Caco-2 (cell line): ENCODE measurements at places on chromosomes 5 and 9. TPM values are rescaled to one million over a fixed set of nuclear protein-coding genes. Genes with fewer than 3 reads are reported as not detected.

Gene CCDC180
- 2.3 and 5.9 TPM in 2 replicates for total RNA-seq

Gene SMIM33
- total RNA-seq = not detected in 2 replicates

Gene LAMC3
- total RNA-seq = 0.36 and 0.44 TPM in 2 replicates

Gene LCN1
- not detected in 2 replicates for total RNA-seq

Gene SOHLH1
- 42.6 and 44.9 TPM in 2 replicates for total RNA-seq

Gene PCDHA11
- not detected in 2 replicates for total RNA-seq

- DNase-seq = peak; percentile 50
- H3K4me3 ChIP-seq = no peak overlapping the region
- no peaks in the 10 kb centered on the region; the same call in none of the 2 replicates for H3K36me3 ChIP-seq
- H3K27me3 ChIP-seq = no peaks in the 10 kb centered on the region
Observed at GRCh38 chr9:116589392-116590354, 97.4 kb upstream of the TRIM32 start.

DNA sequence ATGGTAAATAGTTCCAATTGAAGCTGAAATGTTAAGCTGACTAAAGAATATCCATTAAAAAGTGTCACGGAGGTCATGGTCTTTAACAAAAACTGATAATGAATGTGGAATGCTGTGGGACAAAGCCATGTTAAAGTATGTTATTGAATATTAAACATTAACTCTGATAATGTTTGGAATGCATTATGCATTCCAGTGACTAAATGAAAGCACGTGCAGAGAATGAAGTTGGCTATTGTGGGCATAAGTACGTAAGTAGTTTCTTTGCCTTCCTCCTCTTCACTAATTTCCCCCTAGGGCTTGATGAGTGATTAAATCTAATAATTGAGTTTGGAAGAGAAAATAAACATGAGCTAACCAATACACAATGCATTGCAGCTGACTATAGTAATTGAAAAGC is 640.4 kb upstream of the CDH10 start:
- H3K27me3 ChIP-seq = no peaks in the 10 kb centered on the region
- no peak overlapping the region for H3K4me3 ChIP-seq
- no peak overlapping the region for H3K27ac ChIP-seq
- 0 out of 2 replicates have a peak, but pooled peaks cover 8% of the 10 kb centered on the region for H3K4me1 ChIP-seq

GRCh38 chr5:14148890-14149671 is 5.9 kb downstream of the TRIO start:
- H3K27me3 ChIP-seq = no peaks in the 10 kb centered on the region
- H3K27ac ChIP-seq = no peak overlapping the region
- DNase-seq = no peak

DNA sequence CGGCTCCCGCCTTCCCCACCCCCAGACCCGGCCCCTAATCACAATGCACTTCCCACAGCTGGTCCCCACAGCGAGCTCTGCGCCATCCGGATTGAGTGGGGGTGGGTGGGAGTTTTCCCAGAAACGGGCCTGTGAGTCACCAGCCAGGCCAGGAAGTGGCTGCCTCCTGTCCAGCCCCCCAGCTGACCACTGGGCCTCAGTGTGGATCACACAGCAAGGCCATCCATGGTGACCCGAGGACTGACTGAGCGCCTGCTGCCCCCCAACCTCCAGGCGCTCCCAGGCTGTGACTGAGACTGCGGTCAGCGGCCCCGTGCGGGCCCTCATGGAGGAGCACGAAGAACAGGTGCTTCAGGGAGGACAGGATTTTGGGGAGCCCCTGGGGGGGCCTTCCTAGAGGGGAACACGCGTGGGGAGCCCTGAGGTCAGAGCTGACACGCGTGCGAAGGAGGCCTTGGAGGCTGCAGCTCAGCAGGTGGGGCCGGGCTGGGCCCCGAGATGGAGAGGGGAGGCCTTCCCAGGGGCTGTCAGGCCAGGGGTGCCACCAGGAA is 48.3 kb upstream of the EGFL7 start:
- no peak for DNase-seq
- H3K4me3 ChIP-seq = no peak overlapping the region
- H3K4me1 ChIP-seq = peaks cover 29% of the 10 kb centered on the region; the same call in 1 of the 2 replicates
- no peaks in the 10 kb centered on the region for H3K36me3 ChIP-seq
- no peak overlapping the region for H3K27ac ChIP-seq

DNA sequence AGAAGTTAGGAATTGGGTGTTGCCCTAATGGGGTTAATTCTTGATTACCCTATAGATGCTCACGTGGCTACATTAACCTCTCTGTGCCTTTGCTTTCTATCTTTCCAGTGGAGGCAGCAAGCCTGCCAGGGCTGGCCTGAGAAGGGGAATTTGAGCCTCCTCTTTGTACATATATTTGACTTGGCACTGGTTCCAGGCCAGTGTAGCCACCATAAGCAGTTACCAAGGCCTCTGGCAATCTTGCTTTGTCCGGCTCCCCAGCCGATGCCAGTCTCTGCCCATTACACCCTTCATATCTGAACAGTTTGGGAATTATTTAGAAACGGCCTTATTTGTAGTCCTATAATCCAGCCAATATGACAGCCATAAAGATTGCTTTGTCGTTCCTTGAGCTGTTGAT is 58.6 kb upstream of the PPARGC1B start:
- H3K36me3 ChIP-seq = no peaks in the 10 kb centered on the region
- no peaks in the 10 kb centered on the region for H3K27me3 ChIP-seq
- no peak for DNase-seq
- H3K4me1 ChIP-seq = no peaks in the 10 kb centered on the region
- no peak overlapping the region for H3K4me3 ChIP-seq

DNA sequence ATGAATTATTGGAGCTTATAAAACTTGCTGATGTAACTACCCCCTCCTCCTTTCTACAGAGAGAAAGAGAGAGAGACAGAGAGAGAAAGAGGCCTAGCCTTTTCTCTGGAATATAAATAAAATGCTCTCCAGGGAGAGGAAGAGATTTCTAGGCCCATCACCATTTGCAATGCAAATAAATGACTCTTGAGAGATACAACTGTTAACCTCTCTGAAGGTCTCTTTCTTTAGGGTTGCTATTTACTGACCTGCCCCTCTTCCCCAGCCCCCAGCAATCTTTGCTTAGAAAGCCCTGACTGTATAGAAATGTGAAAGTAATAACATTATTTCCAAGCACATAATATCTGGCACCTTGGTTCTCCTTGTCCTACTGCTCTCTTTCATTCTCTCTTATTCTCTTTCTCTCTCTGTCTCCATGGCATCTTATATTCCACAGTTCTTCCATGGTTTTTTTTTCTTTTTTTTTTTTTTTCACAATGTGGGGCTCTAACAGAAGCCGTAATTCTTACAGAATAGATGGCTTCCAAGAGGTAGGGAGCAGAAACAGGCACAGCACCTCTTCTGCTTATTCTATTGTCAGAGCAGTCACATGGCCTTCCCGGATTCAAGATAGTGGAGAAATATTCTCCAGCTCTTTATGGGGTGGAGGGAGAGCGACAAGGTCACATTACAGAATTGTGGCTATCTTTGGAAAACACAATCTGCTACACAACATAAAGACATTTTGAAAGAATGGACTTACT is 1087.9 kb upstream of the NUDT12 start:
- no peaks in the 10 kb centered on the region for H3K4me1 ChIP-seq
- DNase-seq = no peak
- H3K27ac ChIP-seq = no peak overlapping the region
- no peak overlapping the region for H3K4me3 ChIP-seq

DNA sequence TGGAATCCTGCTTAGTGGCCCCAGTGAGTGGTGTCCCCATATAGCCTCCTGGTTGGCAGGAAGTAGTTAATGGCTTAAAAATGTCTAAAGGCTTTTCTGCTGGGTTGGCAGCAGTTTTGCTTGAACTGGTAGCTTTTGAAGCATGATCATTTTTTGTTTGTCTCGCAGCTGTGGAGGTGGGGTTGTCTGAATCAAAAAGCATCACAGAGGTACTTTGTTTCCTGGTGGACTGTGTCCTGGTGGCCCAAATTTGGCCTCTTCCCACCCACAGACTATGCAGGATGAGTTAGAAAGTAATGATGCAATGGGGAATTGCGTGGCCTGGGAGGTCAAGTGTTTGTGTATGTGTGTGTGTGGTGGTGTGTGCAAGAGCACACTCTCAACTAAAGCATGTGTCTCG is 322.7 kb downstream of the ARHGEF28 start:
- H3K27ac ChIP-seq = no peak overlapping the region
- no peaks in the 10 kb centered on the region for H3K36me3 ChIP-seq
- no peaks in the 10 kb centered on the region for H3K27me3 ChIP-seq

DNA sequence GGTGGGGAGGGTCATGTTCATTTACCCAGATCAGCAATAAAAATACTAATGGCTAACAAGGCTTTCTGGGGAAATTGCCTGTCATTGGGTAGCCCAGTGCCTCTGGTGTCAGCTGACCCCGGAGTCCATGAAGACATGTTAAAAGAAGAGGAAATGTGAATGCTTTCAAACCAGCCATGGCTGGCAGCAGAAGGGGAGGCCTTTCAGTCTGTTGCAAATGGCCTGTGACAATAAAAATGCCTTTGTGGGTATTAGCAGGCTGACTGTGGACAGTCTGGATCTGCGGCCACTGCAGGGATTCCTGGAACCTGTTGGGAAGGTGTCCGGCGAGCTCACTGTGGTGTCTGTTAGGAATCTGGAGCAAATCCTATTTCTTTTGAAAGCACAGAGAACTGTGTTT is 7.5 kb downstream of the ABL1 start:
- no peak for DNase-seq
- H3K36me3 ChIP-seq = no peaks in the 10 kb centered on the region
- H3K4me1 ChIP-seq = peaks cover 4% of the 10 kb centered on the region; the same call in 1 of the 2 replicates

GRCh38 chr5:181107699-181108098 is 23.3 kb downstream of the OR2V1 start:
- DNase-seq = no peak
- no peaks in the 10 kb centered on the region; the same call in 1 of the 2 replicates for H3K27me3 ChIP-seq
- H3K4me3 ChIP-seq = no peak overlapping the region
- no peaks in the 10 kb centered on the region for H3K4me1 ChIP-seq

GRCh38 chr5:173961418-173961817 is 27.6 kb upstream of the C5orf47 start:
- no peak overlapping the region for H3K4me3 ChIP-seq
- no peaks in the 10 kb centered on the region for H3K27me3 ChIP-seq
- H3K36me3 ChIP-seq = no peaks in the 10 kb centered on the region
- H3K27ac ChIP-seq = no peak overlapping the region
- DNase-seq = no peak

DNA sequence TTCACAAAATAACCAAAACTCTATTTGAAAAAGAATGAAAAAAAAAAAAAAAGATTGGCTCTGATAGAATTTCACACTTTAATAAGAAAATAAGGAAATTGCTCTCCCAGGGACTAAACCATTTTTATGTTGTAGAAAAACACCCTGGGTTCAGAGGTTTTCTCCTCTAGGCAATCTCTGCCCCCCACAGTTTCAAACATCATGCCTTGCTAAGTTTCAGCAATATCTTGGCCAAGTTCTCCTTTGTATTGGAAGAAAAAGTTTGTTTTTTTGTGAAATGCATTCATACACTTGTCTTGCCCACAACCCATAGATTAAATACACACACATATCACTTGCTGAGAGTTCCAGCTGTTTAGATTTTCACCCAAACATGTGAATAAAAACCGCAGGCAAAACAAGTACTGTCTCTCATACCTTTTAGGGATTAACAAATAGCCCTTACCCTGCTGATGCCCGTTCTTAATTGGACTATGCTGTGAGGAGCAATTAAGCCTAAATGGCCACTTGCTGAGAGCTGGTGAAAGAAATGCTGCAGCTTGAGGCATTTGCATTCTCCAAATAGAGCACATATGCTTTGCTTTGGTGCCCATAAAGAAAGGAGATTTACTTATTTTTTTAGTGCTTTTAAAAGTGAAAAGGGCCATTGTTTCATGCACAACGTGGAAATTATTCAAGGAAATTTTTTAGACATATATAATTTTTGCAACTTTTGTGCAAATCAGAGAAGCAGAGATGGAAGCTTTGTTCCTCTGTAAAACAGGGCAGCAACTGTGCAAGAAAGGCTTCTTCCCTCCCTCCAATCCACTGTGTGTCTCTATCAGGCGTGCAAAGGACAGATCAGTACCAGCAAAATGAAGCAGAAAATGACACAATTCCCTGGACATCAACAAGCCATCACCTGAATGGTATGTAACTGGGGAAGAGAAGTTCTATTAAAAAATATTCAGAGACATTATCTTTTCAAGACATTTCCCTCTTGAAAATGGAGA is 262.4 kb upstream of the KIF2A start:
- DNase-seq = no peak
- H3K27me3 ChIP-seq = no peaks in the 10 kb centered on the region
- H3K36me3 ChIP-seq = no peaks in the 10 kb centered on the region
- no peak overlapping the region for H3K27ac ChIP-seq

- no peak for DNase-seq
- no peaks in the 10 kb centered on the region for H3K4me1 ChIP-seq
- no peak overlapping the region for H3K4me3 ChIP-seq
- no peaks in the 10 kb centered on the region for H3K36me3 ChIP-seq
Observed at GRCh38 chr5:5615569-5615968, 193.1 kb downstream of the ICE1 start.

DNA sequence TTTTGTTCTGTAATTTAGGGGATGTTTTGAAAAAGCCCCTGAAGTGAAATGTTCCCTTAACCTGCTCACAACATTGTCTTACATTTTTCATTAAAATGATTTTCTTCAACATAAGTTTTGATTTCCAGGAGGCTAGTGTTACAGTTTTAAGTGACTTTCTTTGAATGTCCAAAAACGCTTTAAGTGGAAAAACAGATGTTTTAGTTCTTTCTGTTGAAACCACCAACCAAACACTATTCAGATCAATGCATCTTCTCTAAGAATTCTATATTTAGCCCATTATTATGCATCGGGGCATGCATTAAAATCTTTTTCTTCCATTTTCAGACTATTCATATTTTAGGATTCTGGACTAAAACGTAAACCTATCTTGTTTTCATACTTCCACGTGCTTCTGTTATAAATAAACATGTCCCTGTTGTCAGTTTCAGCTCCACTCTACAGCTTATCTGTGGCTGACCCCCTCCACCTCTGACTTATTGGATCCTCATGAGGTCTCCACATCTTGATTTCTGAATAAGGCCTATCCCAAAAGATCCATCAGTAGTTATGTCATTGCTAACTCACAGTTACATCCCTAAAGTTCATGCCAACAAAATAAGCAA is 882.3 kb upstream of the SEMA6A start:
- no peak for DNase-seq
- no peak overlapping the region for H3K4me3 ChIP-seq
- peaks cover 5% of the 10 kb centered on the region; the same call in 1 of the 2 replicates for H3K4me1 ChIP-seq
- no peaks in the 10 kb centered on the region; the same call in 1 of the 2 replicates for H3K27me3 ChIP-seq
- peaks cover 2% of the 10 kb centered on the region; the same call in 1 of the 2 replicates for H3K36me3 ChIP-seq
- no peak overlapping the region for H3K27ac ChIP-seq

GRCh38 chr9:120435091-120435490 is 144.9 kb downstream of the CDK5RAP2 start:
- DNase-seq = no peak
- H3K4me1 ChIP-seq = no peaks in the 10 kb centered on the region
- H3K27ac ChIP-seq = no peak overlapping the region
- H3K27me3 ChIP-seq = no peaks in the 10 kb centered on the region
- no peak overlapping the region for H3K4me3 ChIP-seq

DNA sequence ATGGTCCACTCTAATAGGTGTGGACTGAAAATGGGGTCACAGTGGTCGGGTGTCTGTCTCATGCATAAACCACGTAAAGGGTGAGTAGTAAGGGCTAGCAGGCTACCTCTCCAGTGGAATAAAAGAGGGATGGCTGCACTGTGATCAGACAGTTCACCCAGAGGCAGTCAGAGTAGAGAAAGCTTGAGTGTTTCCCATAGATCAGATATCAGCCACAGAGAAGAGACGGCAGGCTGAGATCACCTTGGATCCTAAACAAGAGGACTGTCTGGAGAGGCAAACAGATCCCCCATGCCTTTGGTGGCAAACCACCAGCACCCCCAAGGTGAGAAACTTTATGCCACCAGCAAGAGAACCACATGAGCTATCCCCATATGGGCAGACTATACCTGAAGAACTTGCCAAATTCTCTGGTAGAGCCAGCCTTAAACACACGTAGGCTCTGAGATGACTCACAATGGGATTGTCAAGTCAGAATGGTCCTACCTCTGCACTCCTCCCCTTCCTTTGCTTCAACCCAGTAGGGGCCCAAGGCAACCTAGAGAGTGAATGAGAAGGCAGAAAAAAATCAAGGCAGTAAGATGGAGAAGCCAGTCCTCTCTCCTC is 205.2 kb upstream of the MAP3K1 start:
- no peak for DNase-seq
- peaks cover 17% of the 10 kb centered on the region; the same call in 1 of the 2 replicates for H3K4me1 ChIP-seq
